Activated CD4-positive, alpha-beta T cell treated with anti-CD3 and anti-CD28 coated beads, Interleukin-2, amount 50 U/mL, for 1 hour (primary cell): ENCODE measurements at places on chromosomes 3 and 15.

DNA sequence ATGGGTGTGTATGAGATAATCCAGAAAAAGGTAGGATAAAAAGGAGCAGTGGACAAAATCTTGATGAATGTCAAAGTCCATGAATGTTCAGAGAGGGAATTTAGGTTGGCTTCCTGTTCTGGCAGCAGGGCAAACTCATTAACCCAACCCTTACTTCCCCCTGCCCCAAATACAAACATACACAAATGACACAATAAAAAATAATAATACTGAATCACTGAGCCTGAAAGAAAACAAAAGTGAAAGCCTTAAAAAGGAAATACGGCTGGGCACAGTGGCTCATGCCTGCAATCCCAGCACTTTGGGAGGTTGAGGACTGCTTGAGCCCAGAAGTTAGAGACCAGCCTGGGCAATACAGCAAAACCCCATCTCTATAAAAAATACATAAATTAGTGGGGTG is 62.9 kb downstream of the GPR176 start:
- DNase-seq = no peak

GRCh38 chr3:177883957-177884356 is 652.3 kb upstream of the KCNMB2 start:
- DNase-seq = no peak

DNA sequence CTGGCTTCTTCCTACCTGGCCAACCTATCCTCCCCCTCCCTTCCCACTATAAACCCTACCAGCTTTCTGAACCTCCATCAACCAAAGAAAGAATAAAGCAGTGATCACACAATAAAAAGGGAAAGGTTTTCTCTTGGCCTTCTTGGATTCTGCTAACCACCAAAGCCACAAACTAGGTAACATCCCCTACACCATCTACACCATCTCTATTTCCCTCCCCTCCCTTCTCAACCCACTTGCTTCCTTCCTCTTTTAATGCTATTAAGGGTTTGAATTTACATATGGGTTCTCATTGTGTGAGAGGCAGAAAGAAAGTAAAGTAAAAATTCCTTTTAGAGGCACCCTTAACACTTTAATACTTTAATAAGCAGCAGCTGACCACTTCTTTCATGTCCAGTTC is 25.8 kb upstream of the RSL24D1 start:
- DNase-seq = no peak

DNA sequence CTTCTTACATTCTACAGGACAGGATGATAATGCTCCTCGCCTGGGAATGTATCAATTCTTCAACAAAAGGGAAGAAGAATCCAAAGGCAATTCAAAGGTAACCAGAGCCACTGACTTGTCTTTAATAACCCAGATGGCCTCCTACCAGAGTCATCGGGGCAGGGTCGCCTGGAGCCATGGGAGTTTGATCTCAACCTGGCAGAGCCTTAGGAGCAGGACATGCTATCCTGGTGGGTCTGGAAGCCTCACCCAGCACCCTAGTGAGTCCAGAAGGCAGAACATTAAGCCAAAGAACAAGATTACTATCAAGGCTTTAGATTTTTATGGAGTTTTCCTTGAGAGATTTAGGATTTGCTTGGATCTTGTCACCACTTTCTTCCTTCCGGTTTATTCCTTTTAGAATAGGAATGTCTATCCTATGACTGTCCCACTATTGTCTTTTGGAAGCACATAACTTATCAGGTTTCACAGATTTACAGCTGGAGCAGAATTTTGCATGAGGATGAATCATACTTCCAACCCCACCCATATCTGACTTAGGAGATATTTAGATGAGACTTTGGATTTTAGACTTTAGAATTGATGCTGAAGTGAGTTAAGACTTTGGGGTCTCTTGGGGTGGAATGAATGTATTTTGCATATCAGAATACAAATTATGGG is 330.3 kb upstream of the GOLIM4 start:
- no peak for DNase-seq

GRCh38 chr3:25056803-25057351 is 371.2 kb upstream of the RARB start:
- DNase-seq = no peak

- DNase-seq = no peak
Measured at GRCh38 chr3:46677411-46677726, 16.1 kb downstream of the ALS2CL start.

DNA sequence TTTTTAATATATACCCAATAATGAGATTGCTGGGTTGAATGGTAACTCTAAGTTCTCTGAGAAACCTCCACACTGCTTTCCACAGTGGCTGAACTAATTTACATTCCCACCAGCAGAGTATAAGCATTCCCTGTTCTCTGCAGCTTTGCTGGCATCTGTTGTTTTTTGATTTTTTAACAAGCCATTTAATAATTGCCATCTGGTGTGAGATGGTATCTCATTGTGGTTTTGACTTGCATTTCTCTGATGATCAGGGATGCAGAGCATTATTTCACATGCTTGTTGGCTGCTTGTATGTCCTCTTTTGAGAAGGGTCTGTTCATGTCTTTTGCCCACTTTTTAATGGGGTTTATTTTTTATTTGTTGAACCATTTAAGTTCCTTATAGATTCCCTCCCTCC is 75.0 kb upstream of the EPHB3 start:
- DNase-seq = no peak
